CD14-positive monocyte (primary cell): ENCODE measurements at places on chromosomes 7 and 10. TPM values are rescaled to one million over a fixed set of nuclear protein-coding genes. Genes with fewer than 3 reads are reported as not detected.

The INA gene
- not detected for polyA plus RNA-seq

DNA sequence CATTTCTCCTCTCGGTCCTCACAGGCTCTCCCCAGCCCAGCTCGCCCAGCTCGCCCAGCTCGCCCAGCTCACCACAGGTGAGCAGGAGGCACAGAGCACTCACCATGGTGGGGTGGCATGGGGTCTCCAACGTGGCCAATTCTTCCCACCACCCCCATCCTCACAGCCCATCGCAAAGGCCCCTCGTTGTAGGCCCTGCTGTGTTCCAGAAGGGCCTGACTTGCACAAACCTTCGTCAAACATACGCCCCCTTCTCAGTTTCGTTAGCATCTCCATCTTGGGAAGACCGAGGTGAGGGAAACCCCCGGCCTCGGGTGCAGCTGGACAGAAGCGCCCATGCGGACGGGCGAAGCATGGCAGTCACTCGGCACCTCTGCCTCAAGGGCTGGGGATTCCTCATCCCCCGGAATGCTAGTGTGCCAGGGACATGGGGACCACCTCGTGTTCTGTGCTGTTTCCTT is 304.6 kb downstream of the TNS3 start:
- no peaks in the 10 kb centered on the region for H3K27me3 ChIP-seq
- no peak overlapping the region for H3K4me3 ChIP-seq
- no peak for DNase-seq
- H3K27ac ChIP-seq = no peak overlapping the region

DNA sequence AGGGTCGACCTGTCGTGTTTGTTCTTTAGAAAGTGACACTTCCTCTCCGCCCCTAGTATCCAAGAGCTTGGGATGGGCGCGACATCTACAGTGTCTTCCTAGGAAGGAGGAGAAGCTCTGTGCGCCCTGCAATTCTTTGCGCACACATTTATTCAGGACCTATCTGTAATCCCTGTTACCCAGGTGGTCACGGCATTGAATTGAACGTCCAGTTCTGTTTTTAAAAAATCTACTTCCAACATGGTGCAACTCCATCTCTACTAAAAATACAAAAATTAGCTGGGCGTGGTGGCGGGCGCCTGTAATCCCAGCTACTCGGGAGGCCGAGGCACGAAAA is 606 bp upstream of the LAMB1 start:
- peaks cover 72% of the 10 kb centered on the region for H3K27me3 ChIP-seq
- no peak overlapping the region for H3K4me3 ChIP-seq
- H3K27ac ChIP-seq = no peak overlapping the region
- peaks cover 6% of the 10 kb centered on the region for H3K4me1 ChIP-seq
- DNase-seq = no peak
- no peaks in the 10 kb centered on the region for H3K36me3 ChIP-seq

The C10orf90 gene
- polyA plus RNA-seq = not detected in 2 replicates

GRCh38 chr7:42617806-42618457 is 293.9 kb downstream of the C7orf25 start:
- H3K27ac ChIP-seq = no peak overlapping the region
- no peaks in the 10 kb centered on the region for H3K4me1 ChIP-seq
- DNase-seq = no peak
- H3K36me3 ChIP-seq = no peaks in the 10 kb centered on the region
- H3K27me3 ChIP-seq = no peaks in the 10 kb centered on the region
- no peak overlapping the region for H3K4me3 ChIP-seq

DNA sequence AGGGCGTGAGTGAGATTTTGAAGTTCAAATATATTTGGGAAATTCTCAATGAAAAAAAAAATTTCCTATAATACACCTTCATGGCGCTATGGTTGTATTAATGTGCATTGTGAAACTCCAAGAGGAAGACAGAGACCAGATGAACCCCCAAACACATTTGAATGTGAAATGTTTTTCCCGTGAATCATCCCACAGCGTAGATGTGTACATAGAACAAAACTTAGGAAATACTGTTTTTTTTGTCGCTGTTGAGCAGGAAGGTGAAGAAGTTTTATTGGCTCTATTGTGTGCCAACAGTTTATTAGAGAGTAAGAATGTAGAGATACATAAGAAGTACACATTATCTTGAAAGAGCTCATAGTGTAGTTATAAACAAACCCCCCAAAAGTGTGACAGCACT is 134.0 kb downstream of the KCND2 start:
- no peaks in the 10 kb centered on the region for H3K4me1 ChIP-seq
- H3K27me3 ChIP-seq = no peaks in the 10 kb centered on the region
- no peak for DNase-seq

DNA sequence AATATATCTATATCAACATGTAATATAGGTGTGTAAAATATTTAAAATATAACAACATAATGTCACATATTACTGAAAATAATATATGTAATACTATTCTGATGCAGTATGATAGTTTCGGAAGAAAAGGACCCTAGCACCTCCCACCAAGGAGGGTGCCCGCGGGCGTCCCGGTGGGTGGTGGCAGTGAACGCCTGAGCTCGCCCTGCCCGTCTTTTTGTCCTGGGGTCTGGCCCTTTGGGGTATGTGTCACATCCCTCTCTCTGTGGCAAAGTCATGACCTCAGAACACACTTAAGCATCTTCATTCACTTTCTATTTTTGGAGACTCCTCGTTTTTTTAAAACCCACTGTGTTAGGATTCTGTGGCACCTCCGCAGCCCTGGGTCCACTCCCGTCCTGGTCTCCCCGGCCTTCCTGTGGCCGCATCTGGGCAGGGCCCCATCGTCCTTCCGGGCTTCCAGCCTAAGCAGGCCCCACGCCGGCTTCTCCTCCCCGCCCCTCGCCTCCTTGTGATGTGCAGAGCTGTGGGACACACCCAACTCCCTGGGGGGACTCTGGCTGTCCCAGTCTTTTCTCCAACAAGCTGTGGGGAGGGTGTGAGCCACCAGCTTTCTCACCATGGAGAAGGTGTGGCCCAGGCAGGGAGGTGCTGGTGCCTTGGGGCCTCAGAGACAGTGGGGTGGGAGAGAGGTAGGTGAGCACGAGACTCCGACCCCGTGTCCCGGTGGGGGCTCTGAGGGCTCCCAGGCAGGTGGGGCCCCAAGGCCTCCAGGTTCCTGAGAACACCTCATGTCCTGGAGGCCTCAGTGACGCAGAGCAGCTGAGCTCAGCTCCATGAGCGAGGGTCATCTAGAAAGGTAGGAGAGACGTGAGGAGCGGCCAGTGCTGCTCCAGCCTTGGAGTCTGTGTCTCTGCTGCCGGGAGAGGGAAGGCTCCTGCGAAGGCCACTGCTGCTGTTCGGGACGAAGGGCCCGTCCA is 16.5 kb downstream of the PWWP2B start:
- DNase-seq = no peak
- no peak overlapping the region for H3K4me3 ChIP-seq
- H3K4me1 ChIP-seq = peaks cover 79% of the 10 kb centered on the region
- H3K36me3 ChIP-seq = peaks cover 14% of the 10 kb centered on the region
- H3K27ac ChIP-seq = peak overlapping the region; percentile 24
- no peaks in the 10 kb centered on the region for H3K27me3 ChIP-seq

DNA sequence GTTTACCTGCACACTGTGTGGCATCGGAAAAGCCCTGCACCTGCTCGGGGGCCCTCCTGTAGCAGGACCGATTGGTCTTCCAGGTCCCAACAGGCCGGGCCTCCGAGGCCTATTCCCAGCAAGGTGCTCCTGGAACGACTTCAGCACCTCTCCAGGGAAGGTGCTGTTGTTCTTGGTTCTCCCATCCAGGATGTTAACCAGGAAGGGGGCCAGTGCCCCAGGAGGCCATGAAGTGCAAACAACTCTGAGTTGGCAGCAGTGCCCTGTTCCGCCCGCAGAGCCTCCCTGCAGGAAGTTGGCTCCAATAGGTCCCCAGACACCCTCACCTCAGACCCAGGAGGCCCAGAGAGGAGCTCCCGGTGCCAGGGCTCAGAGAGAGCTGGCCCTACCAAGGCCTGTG is 64.0 kb upstream of the DUSP5 start:
- no peak overlapping the region for H3K4me3 ChIP-seq
- H3K36me3 ChIP-seq = no peaks in the 10 kb centered on the region
- peaks cover 24% of the 10 kb centered on the region for H3K4me1 ChIP-seq
- H3K27ac ChIP-seq = no peak overlapping the region
- no peaks in the 10 kb centered on the region for H3K27me3 ChIP-seq
- no peak for DNase-seq

GRCh38 chr7:98992076-98992475 is 113.7 kb downstream of the TRRAP start:
- H3K27me3 ChIP-seq = no peaks in the 10 kb centered on the region
- no peak overlapping the region for H3K27ac ChIP-seq
- H3K4me1 ChIP-seq = no peaks in the 10 kb centered on the region
- H3K4me3 ChIP-seq = no peak overlapping the region

GRCh38 chr10:14873090-14873760 is 5.4 kb upstream of the SUV39H2 start:
- peaks cover 37% of the 10 kb centered on the region for H3K36me3 ChIP-seq
- no peaks in the 10 kb centered on the region for H3K27me3 ChIP-seq
- no peak for DNase-seq
- H3K27ac ChIP-seq = no peak overlapping the region

DNA sequence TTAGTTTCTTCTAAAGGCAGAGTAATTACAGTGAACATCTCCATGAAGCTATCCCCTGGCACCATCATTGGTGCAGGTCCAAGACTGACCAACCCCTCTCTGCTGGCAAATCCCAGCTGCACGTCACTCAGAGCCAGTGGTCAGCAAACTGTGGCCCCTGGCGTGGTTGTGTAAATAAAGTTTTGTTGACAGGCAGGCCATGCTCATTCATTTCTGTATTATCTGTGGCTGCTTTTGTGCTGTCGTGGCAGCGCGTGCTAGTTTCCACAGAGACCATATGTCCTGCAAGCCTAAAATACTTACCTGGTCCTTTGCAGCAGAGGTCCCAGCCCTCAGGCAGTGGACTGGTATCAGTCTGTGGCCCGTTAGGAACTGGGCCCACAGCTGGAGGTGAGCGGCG is 117.6 kb upstream of the NPS start:
- H3K27ac ChIP-seq = no peak overlapping the region

DNA sequence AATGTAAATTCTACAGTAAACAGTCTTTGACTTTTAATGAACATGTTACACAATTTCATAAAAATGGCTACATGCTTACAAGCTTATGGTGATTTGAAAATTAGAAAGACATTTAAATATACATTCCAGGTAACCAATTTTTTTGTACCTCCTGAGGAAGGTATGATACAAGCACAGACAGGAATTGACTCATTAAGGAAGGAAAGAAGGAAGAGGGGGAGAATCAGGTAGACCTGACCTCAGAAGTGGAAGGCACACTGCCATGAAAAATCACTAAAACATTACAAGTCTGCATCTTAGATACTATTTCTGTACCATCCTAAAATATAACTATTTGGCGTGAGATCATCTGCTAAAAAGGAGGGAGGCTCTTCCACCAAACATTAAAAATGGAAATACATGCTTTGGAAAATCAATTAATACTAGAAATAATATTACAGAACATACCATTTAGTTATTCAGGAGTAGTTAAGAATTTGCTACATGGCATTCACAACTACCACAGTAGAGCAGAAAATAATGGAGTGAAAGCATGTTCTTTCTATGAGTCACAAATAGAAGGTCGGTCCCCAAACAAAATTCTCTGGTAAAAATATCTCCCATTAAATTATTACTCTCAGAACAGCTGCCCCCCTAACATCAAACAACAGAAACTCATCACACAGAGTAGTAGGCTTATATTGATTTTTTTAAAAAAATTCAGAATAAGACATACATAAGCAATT is 15.2 kb downstream of the RAB11FIP2 start:
- H3K27me3 ChIP-seq = no peaks in the 10 kb centered on the region
- H3K4me3 ChIP-seq = no peak overlapping the region
- no peak overlapping the region for H3K27ac ChIP-seq
- peaks cover 20% of the 10 kb centered on the region for H3K4me1 ChIP-seq
- DNase-seq = no peak
- H3K36me3 ChIP-seq = peaks cover 16% of the 10 kb centered on the region

The CALY gene
- polyA plus RNA-seq = not detected

- no peaks in the 10 kb centered on the region for H3K4me1 ChIP-seq
- DNase-seq = no peak
- H3K27ac ChIP-seq = no peak overlapping the region
These were observed 184 bp downstream of the CFTR start for GRCh38 chr7:117480055-117480362.

GRCh38 chr10:58316874-58317273 is 17.9 kb upstream of the UBE2D1 start:
- no peaks in the 10 kb centered on the region for H3K36me3 ChIP-seq
- H3K27me3 ChIP-seq = no peaks in the 10 kb centered on the region

The HYAL4 gene
- polyA plus RNA-seq = not detected

GRCh38 chr7:130224210-130224609 is 16.6 kb downstream of the SSMEM1 start:
- H3K27me3 ChIP-seq = no peaks in the 10 kb centered on the region
- H3K27ac ChIP-seq = no peak overlapping the region
- no peak overlapping the region for H3K4me3 ChIP-seq
- no peaks in the 10 kb centered on the region for H3K4me1 ChIP-seq

DNA sequence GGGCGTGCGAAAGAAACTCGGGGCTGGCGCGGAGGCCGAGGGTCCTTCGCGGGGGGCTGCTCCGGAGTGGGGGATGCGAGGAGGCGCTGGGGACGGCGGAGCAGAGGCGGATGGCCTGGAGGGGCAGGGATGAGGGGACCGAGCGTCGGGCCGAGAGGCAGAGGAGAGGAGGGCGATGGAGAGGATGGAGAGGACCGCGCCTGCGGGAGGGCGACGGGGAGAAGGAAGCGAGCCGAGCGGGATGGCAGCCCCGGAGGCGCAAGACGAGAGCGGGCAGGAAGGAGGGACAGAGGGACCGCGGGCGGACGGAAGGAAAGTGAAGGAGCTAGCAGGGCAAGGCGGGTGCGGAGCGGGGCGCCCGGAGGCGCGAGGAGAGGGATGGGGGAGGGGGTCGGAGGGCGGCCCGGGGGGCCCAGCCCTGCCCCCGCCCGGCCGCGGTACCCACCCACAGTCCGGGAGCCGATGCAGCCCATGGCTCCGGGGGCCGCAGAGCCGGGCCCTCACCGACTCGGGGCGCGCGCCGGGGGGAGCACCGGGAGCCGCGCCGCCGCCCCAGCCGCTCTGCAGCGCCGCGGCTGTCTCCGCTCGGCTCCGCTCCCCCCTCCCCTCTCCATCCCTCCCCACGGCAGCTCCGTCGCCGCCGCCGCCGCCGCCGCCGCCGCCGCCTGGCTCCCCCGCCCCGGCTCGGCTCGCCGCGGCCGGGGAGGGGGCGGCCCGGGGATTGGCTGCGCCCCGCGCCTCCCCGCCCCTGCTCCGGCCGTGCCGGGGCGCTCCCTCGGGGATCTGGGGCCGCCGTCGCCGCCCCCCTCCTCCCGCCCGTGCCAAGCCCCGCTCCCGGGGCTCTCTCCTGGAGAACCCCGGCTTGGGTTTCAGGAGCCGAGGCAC is at the start of gene FAM131B:
TSS of gene FAM131B (minus strand) at position 583 of the 885 bp plus-strand sequence. CDS start at position 473, 110 bp downstream.
- no peak within 1 kb of the TSS for H3K27ac ChIP-seq
- no peak for DNase-seq
- peaks cover 49% of the 10 kb centered on the region for H3K27me3 ChIP-seq

DNA sequence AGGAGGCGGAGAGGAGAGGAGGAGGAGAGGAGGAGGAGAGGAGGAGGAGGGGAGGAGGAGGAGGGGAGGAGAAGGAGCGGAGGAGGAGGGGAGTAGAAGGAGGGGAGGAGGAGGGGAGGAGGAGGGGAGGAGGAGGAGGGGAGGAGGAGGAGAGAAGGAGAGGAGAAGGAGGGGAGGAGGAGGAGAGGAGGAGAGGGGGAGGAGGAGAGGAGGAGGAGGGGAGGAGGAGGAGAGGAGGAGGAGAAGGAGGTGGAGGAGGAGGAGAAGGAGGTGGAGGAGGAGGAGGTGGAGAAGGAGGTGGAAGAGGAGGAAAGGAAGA is 15.5 kb upstream of the CRCP start:
- peaks cover 11% of the 10 kb centered on the region for H3K4me1 ChIP-seq
- no peak for DNase-seq

The SPDYE9 gene
- not detected in 2 replicates for polyA plus RNA-seq

The BMPER gene
- not detected for polyA plus RNA-seq
